ENCODE measurements at places on chromosomes 5 and 9.

GRCh38 chr9:89349607-89350006 lies 31.3 kb downstream of the SECISBP2 start:
- DNase-seq: no peak

- DNase-seq: no peak
Observed at GRCh38 chr9:133351908-133352634, 4.1 kb downstream of the RPL7A start.

DNA sequence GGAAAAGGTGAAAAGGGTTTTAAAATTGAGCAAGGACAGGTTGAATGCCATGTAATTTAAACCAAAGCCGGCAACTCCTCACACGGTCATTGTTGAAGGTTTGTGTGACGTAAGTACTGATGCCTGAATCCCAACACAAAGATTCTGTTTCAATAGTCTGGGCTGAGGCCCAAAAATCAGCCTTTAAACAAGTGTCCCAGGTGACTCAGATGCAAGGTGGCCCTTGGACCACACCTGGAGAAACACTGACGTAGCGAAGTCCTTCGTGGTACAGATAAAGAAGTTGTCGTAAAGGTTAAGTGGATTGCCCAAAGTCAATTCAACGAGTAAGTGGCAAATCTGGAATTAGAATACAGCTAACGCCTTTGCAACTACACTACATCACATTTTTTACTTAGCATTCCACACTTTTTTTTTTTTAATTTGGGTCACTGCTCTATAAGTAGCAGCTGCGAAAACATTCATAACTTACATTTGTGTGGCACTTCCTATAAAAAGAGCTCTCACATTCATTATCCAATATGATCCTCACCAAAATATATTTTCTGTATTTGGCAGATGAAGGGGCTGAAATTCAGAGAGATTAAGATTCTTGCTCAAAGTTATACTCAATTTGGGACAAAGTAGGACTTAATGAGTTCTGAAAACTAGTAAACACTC lies 111.3 kb downstream of the LPAR1 start:
- DNase-seq: no peak

DNA sequence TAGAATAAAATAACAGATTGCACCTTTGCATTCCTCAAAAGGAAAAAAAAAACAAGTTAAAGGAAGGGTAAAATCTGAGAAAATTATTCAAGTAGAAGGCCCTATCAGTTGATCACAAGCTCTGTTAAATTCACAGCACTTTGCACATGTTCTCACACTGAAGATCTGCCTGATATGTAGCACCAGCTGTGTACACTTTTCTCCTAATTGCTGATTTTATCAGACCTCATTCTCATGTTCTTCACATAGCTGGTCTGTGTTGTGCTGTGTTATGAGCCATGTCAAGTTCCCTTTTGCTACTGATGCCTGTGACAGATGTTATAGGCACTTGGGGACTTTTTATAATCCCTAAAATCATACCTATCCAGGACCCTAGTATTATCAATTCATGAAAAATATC lies 390.4 kb upstream of the PRR16 start:
- DNase-seq: no peak

GRCh38 chr5:140883927-140884697 lies 2.2 kb downstream of the PCDHA13 start:
- DNase-seq: no peak

GRCh38 chr5:155783246-155783645 lies 543.7 kb upstream of the SGCD start:
- DNase-seq: no peak

- no peak for DNase-seq
Observed at GRCh38 chr5:74418709-74419108, 221.8 kb downstream of the ENC1 start.

- DNase-seq: no peak
Observed at GRCh38 chr9:134390947-134391318, 64.7 kb downstream of the RXRA start.

- DNase-seq: no peak
Observed at GRCh38 chr5:160787240-160787639, 64.8 kb downstream of the ATP10B start.

GRCh38 chr5:159992566-159992965 lies 16.4 kb upstream of the TTC1 start:
- no peak for DNase-seq

- DNase-seq: no peak
Observed at GRCh38 chr9:137281345-137282116, 4.0 kb downstream of the TOR4A start.

DNA sequence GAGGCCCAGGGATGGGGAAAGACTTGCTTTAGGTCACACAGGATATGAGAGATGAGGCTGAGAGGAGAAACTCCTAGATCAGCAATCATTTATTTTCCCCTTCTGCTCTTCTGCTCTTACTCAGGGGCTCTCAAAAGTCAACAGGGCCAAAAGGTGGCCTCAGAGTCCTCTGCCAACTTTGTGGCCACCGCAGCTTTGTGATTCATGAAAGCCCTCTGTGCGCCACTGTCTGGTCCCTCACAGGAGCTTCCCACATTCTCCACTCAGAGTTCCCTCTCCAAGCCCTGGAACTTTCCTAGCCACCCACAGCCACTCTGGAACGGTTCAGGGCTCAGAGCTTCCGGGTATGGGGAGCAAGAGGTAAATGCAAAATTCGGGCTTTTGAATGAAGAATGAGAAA lies 82.4 kb downstream of the COL27A1 start:
- DNase-seq: no peak

GRCh38 chr9:77177894-77178794 lies 810 bp downstream of the VPS13A start:
- DNase-seq: peak; percentile 27

GRCh38 chr5:140109759-140110645 lies 3.9 kb upstream of the PURA start:
- no peak for DNase-seq

- DNase-seq: no peak
Observed at GRCh38 chr5:141330299-141331080, at the start of gene PCDHGA1. Gene PCDHGA1 (plus strand): TSS chr5:141330514.

GRCh38 chr9:86795047-86795442 lies 152.3 kb downstream of the GAS1 start:
- no peak for DNase-seq

GRCh38 chr5:75640395-75640794 lies 29.1 kb downstream of the ANKDD1B start:
- no peak for DNase-seq

DNA sequence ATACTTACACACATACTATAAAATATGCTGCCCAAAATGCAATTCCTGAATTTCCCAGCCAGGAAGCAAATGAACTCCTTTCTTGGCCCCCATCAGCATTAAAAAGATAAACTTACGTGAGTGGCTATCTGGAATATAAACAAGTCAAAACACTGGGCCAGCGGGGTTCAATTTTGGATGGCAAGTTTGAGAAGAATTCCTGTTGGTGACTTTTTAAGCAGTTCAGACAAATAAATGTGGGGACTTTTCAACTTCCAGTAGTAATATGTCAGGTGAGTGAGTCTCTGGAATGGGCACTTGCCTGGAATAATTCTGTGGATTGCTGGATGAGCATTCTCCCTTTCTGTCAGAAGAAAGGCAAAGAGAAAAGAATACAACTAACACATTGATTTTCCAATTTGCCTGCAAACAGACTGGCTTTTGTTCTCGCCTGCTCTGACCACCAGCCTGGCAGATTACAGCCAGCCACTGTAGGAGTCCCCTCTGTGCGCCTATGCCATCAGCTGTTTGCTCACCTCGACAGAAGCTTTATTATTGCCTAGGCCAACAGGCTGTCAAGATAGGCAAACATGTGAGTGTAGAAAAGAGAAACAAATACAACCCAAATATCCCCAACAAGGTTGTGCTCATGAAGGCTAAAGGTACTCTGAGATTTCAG lies 78.6 kb downstream of the MRPS27 start:
- DNase-seq: peak; percentile 20

- DNase-seq: no peak
Observed at GRCh38 chr5:107669096-107670031, 1.4 kb downstream of the EFNA5 start.

DNA sequence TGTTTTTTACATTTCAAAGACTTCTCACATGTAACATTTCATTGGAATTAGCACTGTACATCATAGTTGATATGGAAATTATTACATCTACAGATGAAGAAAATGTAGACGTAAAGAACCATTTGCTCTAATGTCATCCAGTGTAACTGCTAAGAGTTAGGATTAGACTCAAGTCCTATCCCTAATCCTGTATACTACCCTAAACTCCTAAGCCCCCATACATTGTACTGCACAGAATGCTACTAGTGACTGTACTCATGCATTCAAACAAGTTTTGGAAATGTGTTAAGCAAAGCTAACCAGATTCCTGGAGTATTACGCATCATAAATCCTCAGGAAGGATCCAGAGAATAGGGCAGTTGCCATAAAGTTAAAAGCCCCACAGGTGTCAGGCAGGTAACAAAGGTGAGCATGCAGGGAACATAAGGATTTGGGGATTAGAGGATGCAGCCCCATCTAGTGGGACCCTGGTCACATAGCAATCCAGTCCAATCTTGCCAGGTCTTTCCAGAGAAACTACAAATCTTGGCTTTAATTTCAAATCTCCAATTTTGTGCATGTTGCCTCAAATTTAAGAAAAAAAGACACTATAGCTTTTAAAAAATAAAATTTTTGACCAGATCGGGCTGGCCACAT lies 32.0 kb downstream of the HAVCR1 start:
- DNase-seq: no peak

DNA sequence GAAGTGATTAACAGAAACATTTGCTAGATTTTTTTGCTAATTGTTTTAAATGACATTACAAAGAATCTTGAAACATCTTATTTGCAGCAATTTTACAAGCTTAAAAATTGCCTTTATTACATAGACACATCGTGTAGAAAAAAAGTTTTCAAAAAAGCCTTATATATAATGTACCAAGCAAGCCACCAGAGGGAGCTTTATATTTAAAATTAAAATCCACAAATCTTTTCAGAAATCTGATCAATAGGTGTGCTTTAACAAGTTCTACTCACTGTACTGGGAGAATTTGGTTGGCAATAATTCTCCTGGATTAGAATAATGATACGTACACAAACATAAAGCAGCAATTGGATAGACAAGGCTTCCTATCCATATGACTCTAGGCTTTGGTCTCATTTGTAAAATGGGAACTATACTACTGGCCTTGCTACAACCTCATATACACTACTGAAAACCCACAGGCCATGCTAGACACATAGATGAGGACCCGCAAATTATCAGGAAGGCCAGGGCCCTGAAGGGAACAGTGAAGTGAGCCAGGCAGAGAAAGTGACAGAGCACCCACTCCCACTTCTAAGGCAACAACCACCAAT lies 4.8 kb downstream of the PSMB7 start:
- DNase-seq: no peak

GRCh38 chr9:101083448-101084202 lies 55.1 kb downstream of the PLPPR1 start:
- no peak for DNase-seq

DNA sequence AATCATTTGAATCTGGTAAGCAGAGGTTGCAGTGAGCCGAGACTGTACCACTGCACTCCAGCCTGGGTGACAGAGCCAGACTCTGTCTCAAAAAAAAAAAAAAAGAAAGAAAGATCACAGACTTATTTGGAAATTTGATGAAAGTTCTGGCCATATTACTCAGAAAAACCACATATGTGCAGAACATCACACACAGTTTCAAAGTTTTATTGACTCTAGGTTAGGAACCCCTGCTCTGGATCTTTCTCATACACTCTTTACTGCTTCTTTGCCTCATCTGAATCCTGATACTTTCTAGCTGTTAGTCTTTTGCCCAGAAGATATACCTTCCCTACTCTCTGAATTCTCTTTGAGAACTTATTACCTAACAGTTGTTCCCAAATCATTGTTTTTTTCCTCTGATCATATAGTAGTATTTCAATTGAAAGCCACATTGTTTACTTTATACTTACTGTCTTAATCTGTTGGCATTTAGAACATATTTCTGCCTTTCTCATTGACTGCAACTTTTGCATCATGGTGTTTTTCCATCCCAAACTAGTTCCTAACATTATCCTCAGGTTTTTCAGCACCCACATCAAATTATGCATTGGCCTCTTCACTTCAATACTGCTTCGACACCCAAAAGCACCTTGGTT lies 68.7 kb downstream of the LNPEP start:
- no peak for DNase-seq

- no peak for DNase-seq
Observed at GRCh38 chr5:6446626-6447309, 1.9 kb upstream of the UBE2QL1 start.

GRCh38 chr5:100890461-100891008 lies 12.5 kb downstream of the ST8SIA4 start:
- DNase-seq: no peak

GRCh38 chr5:71537687-71538086 lies 49.5 kb upstream of the MCCC2 start:
- no peak for DNase-seq

GRCh38 chr5:137395011-137395755 lies 103.9 kb downstream of the SPOCK1 start:
- peak; percentile 10 for DNase-seq

- no peak for DNase-seq
Observed at GRCh38 chr5:61333321-61333953, 1.4 kb downstream of the ZSWIM6 start.

DNA sequence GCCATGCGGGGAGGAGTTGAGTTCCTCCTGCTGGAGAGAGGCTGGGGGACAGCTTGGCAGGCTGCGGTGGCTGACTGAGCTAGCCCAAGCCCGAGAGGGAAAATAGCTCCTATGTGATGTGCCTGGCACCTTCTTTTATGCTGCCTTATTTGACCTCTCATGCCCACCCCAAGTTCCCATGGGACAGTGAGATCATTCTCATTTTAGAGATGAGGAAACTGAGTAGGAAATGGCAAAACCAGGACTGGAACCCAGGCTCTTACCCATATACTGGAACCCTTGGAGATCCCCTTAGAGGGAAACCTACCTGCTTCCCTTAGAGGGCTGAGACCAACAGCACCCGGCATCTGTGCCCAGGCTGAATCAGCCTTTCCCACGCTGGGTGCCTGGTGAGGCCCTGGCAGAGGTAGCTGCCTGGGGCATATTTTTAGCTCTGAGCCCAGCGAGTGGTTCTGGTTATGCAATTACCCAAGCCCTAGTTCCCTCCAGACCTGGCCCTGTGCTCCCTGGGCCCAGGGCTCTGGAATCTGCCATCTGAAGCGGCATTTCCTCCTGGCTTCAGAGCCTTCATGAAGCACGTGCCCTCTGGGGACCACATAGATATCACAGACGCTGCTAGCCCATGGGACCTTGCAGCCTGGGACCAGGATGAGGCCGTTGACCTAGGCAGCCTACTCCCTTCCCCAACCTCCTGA lies 23.6 kb downstream of the COL27A1 start:
- no peak for DNase-seq
